Neuronal stem cell (in vitro differentiated cells): ENCODE measurements at places on chromosomes 5 and 9.

DNA sequence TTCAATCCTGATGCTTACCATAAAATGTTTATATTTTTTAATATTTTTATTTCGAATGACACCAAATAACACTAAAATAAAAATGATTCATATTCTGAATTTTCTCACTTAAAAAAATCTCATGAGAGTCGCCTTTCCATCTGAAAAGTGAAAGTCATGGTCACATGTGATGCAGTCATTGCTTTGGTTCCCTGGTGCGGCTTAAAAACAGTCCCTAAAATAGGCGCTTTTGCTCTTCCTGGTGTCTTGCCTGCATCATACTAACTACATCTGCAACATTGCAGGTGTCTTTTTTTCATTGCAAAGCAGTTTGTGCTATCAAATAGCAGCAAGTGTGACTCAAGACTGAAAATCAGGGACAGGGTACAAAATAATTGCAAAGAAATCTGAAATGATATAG is 185.2 kb upstream of the NREP start:
- no peaks in the 10 kb centered on the region for H3K4me1 ChIP-seq
- H3K27me3 ChIP-seq = no peaks in the 10 kb centered on the region
- no peak for DNase-seq
- H3K4me3 ChIP-seq = no peak overlapping the region

DNA sequence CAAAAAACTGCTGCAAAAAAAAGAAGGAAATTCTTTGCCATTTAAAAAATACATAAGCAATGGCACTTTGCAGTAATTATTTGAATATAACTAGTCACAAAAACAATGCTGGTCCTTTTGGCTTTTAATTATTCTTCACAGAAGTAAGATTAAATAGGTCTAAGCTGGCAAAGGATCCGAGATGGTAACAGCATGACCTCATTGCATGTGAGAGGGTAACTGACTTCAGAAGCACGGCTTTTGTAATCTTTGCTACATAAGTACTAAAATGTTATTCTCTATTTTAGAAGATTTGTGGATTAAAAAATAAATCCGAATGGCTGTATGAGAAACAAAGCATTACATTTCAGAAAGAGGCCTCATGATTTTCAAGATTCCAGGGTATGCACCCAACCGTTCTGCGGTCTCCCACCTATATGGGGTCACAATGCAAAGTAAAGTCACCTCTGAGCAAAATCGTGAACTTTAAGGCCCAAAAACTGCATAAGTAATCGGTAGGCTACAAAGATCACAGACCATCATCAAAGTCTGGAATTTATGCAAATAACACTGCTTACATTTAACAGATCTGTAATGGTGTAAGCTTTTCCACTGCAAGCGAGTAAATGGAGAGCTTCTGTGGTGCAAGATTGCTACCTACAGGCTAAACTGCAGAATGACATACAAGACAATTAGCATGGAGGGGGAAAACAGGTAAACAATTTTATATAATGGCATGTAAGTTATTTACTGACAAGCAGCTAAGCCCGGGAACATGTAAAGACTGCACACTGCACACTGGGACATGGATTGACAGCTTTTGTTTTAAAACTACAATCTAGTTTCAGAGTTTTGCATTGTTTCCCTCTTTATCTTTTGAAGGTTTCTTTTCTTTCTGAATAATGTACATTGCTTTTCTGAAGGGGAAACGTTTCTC is 231.6 kb downstream of the SLF1 start:
- DNase-seq = peak; percentile 52
- H3K27ac ChIP-seq = no peak overlapping the region
- peaks cover 10% of the 10 kb centered on the region for H3K4me1 ChIP-seq
- no peak overlapping the region for H3K4me3 ChIP-seq

GRCh38 chr9:72297516-72297915 is 67.5 kb downstream of the ZFAND5 start:
- no peaks in the 10 kb centered on the region for H3K36me3 ChIP-seq
- no peaks in the 10 kb centered on the region for H3K27me3 ChIP-seq
- H3K4me3 ChIP-seq = no peak overlapping the region
- H3K27ac ChIP-seq = no peak overlapping the region

- no peak for DNase-seq
- no peak overlapping the region for H3K27ac ChIP-seq
- H3K27me3 ChIP-seq = peaks cover 29% of the 10 kb centered on the region
- H3K36me3 ChIP-seq = no peaks in the 10 kb centered on the region
- no peak overlapping the region for H3K4me3 ChIP-seq
Observed at GRCh38 chr5:139951296-139951924, 91.7 kb downstream of the NRG2 start.

GRCh38 chr9:126521551-126521950 is 92.2 kb upstream of the LMX1B start:
- no peak overlapping the region for H3K27ac ChIP-seq
- DNase-seq = no peak
- no peak overlapping the region for H3K4me3 ChIP-seq
- peaks cover 13% of the 10 kb centered on the region for H3K4me1 ChIP-seq

GRCh38 chr9:32554591-32554990 is 2.2 kb upstream of the TOPORS start:
- no peak for DNase-seq
- no peaks in the 10 kb centered on the region for H3K27me3 ChIP-seq
- no peak overlapping the region for H3K4me3 ChIP-seq
- H3K36me3 ChIP-seq = peaks cover 19% of the 10 kb centered on the region

DNA sequence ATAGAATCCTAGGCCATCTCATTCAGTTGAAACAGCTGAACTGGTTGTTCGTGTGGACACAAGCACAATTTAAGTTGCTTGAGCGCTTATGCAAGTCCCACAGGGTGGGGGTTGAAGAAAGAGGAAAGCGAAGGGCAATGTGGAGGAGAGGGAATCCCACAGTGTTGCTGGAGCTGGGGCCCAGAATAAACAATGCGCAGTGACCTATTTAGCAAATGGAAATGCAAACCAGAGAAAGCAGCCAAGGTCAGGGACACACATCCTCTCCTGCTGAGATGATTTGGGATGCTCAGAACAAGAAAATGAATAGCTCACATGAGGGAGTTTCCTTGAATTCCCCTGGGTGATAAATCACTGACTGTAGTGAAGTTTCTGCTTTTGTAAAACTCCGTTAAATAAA is 838.3 kb downstream of the TLE4 start:
- DNase-seq = no peak
- H3K4me1 ChIP-seq = peaks cover 31% of the 10 kb centered on the region
- H3K36me3 ChIP-seq = no peaks in the 10 kb centered on the region
- H3K27ac ChIP-seq = no peak overlapping the region
- no peaks in the 10 kb centered on the region for H3K27me3 ChIP-seq

DNA sequence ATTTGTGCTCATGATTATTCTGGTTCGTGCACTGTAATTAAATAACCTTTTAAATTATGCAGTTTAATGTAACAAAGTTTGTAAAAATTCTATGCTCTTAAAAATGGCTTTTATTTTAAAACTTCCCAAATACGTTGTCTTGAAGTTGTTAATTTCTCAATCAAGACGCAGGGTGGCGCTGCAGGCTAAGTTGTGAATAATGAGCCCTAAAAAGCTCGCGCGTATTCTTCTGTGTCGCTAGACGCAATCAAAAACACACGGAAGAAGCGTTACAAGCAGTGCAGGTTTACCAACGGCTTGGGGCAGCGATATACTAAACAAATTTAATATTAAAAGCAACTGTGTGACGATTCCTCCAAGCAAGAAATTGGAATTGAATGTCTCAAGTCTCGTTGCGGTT is at the start of gene PCDHB4:
Gene PCDHB4, plus strand, starts transcription at position 256 of the 400 bp plus-strand sequence. CDS start 181 bp downstream, outside the sequence.
- no peak within 1 kb of the TSS for H3K27ac ChIP-seq
- DNase-seq = no peak
- no peak within 1 kb of the TSS for H3K4me3 ChIP-seq
- no peaks in the 10 kb centered on the region for H3K36me3 ChIP-seq

DNA sequence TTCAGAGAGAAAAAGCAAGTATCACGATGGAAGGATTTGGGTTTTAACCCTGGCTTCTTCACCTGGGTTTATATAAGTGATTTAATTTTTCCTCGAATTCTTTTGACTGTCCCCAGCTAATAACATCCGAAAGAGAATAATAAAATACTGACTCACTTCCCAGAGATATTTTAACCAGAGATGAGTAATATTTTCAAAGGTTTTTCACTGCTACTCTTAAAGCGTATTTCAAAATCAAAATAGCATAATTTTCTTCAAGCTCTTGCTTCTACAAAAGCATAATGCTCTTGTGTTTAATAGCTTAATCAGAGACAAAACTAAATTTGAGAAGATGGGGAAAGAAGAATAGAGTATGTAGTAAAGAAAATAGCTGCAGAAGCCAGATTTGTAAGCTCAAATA is 215.2 kb upstream of the PTGER4 start:
- no peaks in the 10 kb centered on the region for H3K4me1 ChIP-seq
- H3K36me3 ChIP-seq = no peaks in the 10 kb centered on the region
- no peaks in the 10 kb centered on the region for H3K27me3 ChIP-seq
- DNase-seq = no peak
- H3K4me3 ChIP-seq = no peak overlapping the region

GRCh38 chr5:103624035-103624480 is 61.5 kb upstream of the NUDT12 start:
- no peak overlapping the region for H3K27ac ChIP-seq
- no peaks in the 10 kb centered on the region for H3K4me1 ChIP-seq
- H3K27me3 ChIP-seq = no peaks in the 10 kb centered on the region
- no peaks in the 10 kb centered on the region for H3K36me3 ChIP-seq

GRCh38 chr5:126961702-126962101 is 68.7 kb downstream of the MARCHF3 start:
- DNase-seq = no peak
- H3K27ac ChIP-seq = no peak overlapping the region
- no peaks in the 10 kb centered on the region for H3K36me3 ChIP-seq
- H3K4me3 ChIP-seq = no peak overlapping the region
- no peaks in the 10 kb centered on the region for H3K4me1 ChIP-seq

GRCh38 chr5:148965511-148966265 is 97.2 kb downstream of the SH3TC2 start:
- H3K4me3 ChIP-seq = peak overlapping the region; percentile 65
- no peak overlapping the region for H3K27ac ChIP-seq
- H3K36me3 ChIP-seq = no peaks in the 10 kb centered on the region
- H3K4me1 ChIP-seq = no peaks in the 10 kb centered on the region
- no peaks in the 10 kb centered on the region for H3K27me3 ChIP-seq
- no peak for DNase-seq

DNA sequence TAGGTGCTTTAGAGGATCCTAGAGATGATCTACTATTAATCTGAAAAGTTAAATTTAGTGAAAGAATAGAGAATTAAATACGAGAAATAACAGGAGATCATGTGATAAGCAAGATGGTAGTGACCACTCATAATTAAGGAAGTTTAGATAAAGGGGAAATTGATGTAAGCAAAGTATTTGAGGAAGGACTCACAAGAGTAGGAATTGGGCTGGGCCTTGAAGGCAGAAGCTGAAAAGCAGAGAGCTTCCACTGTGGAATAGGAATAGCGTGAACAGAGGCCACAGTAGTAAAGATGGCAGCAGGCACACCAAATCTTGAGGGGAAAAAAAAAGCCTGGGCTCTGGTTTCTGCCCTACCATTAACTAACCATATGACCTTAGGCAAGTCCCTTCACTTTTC is 38.0 kb downstream of the KIF24 start:
- no peak for DNase-seq
- H3K27ac ChIP-seq = no peak overlapping the region
- no peaks in the 10 kb centered on the region for H3K27me3 ChIP-seq
- H3K36me3 ChIP-seq = peaks cover 38% of the 10 kb centered on the region

GRCh38 chr5:168848569-168848968 is 269.4 kb upstream of the PANK3 start:
- peaks cover 2% of the 10 kb centered on the region for H3K27me3 ChIP-seq
- peaks cover 68% of the 10 kb centered on the region for H3K4me1 ChIP-seq
- no peak overlapping the region for H3K4me3 ChIP-seq
- DNase-seq = no peak
- no peaks in the 10 kb centered on the region for H3K36me3 ChIP-seq
- H3K27ac ChIP-seq = no peak overlapping the region

DNA sequence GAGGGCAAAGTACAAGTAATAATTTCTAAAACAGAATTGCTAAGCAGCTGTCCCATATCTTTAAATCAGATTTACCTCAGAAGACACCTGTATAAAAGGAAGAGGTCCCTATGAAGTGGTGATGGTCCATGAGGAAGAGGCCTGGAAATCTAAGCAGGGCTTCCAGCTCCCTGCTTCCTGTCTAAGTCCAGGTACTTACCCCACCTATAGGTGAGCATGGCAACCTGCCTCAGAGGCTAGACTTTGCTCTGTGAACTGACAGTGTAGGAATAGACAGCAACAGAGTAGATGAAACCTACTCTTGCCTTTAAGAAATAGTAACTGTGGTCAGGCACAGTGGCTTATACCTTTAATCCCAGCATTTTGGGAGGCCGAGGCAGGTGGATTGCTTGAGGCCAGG is 55.8 kb upstream of the ARRDC3 start:
- DNase-seq = no peak
- no peak overlapping the region for H3K27ac ChIP-seq
- H3K36me3 ChIP-seq = no peaks in the 10 kb centered on the region

DNA sequence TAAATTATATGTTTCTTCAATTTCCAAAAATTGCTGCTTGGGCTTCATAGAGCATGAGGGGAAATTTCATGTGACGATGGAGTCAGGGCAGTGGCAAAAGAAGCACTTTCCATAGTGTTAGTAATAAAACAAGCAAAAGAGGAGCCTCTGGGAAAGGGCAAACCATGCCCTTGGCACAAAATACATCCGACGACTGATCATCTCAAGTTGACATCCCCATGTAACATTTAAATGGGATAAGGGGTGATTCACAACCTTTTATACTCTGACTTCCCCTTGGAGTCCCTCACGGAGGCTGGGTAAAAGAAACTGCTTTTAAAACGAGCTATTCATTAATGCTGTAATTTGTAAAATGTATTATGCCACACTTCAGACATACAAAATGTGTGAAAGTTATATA is 161.4 kb upstream of the DMRT1 start:
- H3K27ac ChIP-seq = no peak overlapping the region
- H3K4me1 ChIP-seq = peaks cover 8% of the 10 kb centered on the region
- no peak overlapping the region for H3K4me3 ChIP-seq
- H3K36me3 ChIP-seq = no peaks in the 10 kb centered on the region

- no peaks in the 10 kb centered on the region for H3K36me3 ChIP-seq
- no peak overlapping the region for H3K27ac ChIP-seq
- no peak overlapping the region for H3K4me3 ChIP-seq
- no peaks in the 10 kb centered on the region for H3K27me3 ChIP-seq
- no peak for DNase-seq
Observed at GRCh38 chr5:38797838-38798237, 48.0 kb upstream of the OSMR start.
